ENCODE measurements at places on chromosomes 5 and 9.
A peak's percentile ranks its signal among the peaks of the same experiment; 100 is the strongest.

- no peak for DNase-seq
These were observed 86.9 kb upstream of the TTC23L start for GRCh38 chr5:34751807-34752736.

- DNase-seq, result no peak
These were observed 19.1 kb downstream of the OXCT1 start for GRCh38 chr5:41851116-41851515.

DNA sequence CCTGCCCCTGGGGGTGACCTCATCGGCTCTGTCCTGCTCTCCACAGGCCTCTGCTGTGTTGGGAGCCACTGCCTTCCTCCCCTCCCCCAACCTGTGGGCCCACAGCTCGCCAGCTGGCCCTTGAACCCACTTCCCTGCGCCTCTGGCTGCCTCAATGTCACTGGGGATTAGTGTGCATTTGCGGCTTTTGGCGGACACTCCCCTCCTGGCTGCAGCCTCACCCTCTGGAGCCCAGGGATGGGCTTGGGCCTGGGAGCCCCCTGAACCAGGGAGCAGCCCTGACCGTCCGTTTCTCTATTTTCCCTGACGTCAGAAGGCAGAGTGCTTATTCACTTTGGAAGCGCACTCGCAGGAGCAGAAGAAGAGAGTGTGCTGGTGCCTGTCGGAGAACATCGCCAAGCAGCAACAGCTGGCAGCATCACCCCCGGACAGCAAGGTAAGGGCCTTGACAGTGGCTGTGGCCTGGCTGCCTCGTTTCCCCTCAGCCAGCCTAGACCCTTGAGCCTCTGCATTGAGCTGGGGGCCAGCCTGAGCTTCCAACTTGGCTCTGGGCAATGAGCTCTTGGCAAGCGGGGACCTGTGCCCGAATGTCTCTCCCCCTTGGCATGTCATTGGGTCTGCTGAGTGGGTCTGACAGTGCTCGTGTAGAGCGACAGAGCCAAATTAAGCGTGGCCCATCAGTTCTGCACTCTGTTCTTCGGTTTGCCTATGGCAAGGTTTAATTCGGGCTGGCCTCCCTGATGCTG is 73.1 kb downstream of the RGS3 start:
- DNase-seq, result peak; percentile 61

DNA sequence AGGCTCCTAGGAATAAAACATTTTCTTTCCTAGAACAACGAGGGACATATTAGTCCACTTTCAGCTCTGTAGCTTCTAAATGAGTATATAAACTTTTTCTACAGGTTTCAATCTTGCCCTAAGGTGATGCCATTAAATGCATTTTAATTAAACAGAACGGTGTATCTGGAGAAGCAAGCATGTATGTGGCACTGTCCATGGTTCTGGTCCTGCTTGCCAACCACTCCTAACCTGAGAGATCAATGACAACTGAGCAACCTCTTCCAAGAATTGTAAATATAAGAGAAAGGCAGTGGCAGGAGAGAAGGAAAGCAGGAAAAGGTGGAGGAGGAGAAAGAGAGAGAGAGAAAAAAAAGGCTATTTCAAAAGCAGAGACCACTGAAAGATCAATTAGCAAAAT is 95.6 kb upstream of the SPOCK1 start:
- peak; percentile 47 for DNase-seq

DNA sequence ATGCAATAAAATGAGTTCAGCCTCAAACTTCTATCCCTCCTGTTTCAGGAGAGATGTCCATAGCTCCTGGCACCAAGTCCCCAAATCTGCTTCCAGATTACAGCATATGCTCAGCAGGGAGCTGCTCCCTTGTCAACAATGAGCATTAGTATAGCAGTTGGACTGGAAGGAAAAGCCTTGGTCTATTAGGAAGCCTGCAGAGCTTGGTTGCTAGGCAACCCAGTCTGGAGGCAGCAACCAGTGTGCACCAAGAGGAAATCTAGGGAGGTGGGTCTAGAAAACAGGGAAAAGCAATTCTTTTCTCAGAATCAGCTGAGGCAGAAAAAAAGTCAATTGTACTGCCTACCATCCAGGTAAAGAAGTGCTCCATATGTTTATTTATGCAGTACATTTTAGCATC is 229.5 kb upstream of the NMUR2 start:
- peak; percentile 52 for DNase-seq

DNA sequence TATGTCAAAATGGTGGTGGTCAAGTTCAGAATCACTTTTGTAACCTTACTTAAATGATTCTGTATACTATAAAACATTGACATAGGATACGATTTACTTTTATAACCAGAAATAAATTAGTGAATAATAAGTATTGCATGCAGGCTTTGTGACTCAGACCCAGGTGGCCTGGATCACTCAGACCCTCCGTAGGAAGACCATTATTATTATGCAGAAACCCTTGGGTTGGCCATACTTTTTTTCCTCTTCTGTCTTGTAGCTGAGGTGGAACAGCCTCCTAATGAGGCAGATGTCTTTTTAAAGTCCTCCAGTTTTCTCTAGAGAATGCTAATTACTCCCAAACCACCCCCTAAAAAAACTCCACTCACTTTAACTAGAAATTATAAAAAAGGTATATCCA is 121.9 kb downstream of the LPAR1 start:
- DNase-seq, result no peak

DNA sequence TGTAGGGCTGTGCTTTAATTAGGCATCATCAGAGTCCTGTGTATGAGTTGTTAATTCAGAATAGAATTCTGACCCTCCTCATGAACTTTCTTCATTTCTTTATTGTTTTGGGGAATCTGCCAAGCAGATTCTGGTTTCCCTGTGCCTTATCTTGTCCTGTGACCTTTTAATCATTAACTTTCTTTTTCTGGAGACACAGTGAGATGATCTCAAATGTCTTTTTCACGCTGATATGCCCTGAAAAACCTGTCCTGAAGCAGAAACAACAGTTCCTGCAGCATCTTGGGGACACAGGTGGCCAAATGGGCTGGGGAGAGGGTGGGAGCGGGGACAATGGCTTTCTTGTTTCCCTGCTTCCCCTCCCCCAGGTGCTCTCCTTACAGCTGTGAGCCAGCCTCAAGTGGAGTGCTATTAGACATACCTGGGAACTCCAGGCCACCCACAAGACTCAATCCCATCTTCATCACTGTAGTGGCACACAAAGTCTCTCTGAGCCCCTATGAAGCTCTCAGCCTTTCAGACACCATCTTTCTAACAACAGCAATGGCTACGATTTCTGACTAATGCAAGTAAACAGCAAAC is 213.8 kb downstream of the ATP10B start:
- DNase-seq, result no peak

DNA sequence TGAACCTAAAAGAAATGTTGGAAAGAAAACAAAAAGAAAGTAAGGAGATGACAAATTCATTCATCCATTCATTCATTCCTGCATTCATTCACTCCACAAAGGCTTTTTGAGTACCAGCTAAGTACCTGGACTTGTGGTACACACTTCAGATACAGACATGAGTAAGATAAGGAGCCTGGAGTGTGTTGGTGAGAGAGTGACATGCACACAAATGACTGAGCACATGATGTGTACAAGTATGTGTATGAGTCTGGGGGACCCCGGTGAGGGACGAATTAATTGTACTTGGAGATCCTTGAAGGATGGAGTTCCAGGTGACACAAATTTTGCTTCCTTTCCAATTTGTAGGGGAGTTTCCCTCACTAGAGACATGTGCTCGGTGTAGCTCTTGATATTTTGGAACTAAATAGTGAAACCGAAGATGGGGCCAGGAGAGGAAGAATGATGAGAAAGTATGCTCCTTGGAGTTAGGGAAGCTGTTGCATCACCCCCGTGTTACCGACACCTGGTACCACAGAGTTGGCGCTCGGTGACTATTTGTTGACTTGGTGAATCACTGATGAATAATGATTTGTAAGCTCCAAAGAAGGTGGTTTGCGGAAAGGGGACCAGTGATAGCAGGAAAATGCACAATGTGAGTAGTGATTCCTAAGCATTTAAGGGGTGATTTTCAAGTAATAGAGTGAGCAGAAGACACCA is 509.8 kb downstream of the CCDC171 start:
- peak; percentile 28 for DNase-seq

DNA sequence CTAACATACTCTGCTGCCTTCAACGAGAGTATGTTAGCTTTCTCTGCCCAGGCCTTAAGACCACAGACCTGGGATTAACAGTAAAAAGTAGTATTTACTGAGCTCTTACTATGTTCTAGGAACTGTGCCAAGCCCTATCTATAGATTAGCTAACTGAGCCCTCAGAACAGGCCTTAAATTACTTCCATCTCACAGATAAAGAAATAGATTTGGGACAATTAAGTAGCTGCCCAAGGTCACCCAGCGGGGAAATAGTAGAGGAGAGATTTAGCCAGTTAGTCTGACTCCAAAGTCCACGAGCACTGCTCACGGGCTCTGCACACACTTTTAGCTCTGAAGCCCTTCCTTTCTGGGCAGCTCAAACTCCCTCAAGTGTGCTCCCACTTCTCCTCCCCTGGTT is 64.5 kb upstream of the EQTN start:
- DNase-seq, result no peak

DNA sequence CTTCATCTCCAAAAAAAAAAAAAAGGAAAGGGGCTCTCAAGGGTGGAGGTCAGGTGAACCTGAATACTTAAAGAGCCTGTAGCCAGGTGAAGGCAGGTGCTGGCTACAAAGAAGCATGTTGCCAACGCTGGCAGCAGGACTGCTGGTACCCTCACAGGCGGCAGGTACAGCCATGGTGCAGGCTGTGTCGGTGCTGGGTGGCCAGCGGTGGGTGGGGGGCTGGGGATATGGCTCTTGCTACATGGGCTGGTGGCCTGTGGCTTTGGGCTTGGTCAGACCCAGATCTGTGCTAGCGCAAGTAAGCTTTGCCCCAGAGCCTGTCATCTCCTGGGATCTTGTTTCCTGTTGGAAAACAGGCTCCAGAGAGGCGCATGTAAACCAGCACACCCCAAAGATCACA is 86.3 kb upstream of the PHYKPL start:
- DNase-seq, result peak; percentile 18

GRCh38 chr5:122541388-122541787 is 229.4 kb downstream of the SNCAIP start:
- DNase-seq, result no peak

DNA sequence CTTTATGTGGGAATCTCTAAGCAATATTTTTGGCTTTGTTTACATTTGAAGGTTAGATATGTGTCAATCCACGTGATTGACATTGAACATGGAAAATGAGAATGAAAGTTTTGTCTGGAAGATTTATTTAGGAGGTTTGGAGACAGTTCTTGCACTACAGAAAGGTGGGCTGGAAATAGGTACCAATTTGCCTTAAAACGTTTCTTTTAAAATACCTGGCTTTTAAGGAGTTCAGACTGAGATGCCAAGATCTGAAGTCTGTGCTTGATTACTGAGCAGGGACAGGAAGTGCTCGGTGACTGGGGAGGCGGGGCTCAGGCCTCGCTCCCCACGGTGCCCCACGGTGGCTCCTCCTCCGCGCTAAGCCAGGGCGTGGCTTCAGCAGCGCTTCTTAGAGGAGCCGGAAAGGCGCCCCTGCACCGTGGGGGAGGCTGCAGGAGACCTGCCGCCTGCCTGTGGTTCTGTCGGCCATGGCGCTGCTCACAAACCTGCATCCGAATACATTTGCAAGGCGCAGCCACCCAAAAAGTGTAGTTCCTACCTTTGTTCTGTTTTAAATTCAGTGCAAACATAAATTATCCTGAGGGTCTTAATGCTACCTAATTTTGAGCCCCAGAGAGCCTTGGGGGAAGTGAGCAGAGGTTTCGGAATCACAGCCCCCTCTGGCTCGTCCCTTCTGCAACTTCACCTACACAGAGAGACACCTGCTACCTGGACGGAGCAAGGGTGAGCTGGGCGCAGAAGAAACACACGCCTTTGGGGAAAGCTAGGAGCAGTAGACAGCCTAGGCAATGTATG is 49.2 kb downstream of the USP20 start:
- peak; percentile 97 for DNase-seq

GRCh38 chr9:37997636-37998374 is 71.2 kb downstream of the SHB start:
- no peak for DNase-seq

- DNase-seq, result no peak
These were observed 12.5 kb downstream of the C1QTNF2 start for GRCh38 chr5:160357861-160358411.

GRCh38 chr5:59517926-59518585 is 375.5 kb downstream of the PDE4D start:
- DNase-seq, result no peak

- DNase-seq, result peak; percentile 79
These were observed 922 bp downstream of the CRHBP start for GRCh38 chr5:76953551-76954382.

DNA sequence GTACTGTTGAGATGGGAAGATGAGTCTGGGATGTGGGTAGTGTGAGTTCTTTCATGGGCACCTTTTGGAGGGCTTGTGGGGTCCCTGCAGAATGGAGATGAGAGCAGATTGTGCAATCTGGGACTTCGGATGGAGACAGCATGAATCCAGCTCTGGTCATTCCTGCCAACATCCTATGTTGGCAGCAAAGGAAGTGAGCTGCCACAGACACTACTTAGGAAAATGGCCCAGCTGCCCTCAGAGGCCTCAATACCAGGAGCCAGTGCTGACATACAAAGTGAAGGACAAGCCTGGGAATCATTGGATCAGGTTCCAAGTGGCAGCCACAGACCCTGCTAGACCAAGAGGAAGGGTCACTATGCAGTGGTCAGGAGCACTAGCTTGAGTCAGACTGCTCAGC is 402.8 kb downstream of the CDK5RAP2 start:
- peak; percentile 15 for DNase-seq

DNA sequence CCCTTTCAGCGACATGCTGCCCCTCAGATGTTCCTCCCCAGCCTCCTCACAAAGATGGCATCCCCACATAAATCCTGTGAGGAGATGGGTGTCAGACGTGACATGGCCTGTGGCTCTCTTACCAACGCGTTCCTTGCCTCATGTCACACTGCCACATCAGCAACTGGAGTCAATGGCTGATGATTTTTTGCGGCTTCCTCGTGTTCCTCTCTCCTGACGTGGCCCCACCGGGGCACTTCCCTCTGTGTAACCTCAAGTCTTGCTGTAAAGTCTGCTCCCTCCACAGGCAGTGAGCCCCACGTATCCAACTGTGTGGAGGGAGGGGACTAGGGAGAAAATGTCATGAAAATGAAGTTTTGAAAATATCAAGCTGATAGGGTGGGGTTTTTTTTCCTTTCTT is 53.2 kb upstream of the SHISAL2B start:
- DNase-seq, result no peak

DNA sequence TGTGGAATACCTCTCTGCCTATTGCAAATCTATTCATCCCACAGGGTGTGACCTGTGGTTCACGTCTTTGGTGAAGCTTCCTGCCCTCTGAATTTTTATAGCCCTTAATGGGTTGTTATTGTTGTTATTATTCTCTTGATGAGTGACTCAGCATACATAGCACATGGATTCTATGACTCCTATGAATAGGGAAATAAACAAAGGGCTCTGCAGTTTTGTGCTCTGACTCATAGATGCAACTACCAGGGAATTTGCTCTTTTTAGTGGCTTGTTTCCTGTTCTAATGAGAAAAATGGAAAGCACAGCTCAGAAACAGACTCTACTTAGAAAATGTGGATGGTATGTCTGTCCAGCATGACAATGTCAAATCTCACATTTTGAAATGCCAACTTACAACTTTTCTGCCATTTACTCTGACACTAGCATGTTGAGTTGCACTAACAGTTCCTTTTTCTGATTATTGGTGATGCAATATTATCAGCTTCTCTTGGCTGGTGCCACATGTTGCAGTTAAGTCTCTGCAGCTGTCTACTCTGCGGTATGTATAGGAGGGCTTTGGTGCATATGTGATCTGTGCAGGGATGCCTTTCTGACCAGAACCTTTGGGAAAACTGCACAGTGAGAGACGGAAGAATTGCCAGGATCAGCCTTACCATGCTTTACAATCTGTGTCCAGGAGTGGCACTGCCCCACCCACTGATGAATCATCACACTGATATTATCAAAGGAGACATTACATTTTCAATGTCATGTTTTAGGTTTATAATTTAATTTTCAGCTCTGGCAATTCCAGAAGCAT is 996.4 kb upstream of the WWC1 start:
- no peak for DNase-seq

Data from endodermal cell (in vitro differentiated cells).